ENCODE measurements at places on chromosomes 6 and 20. TPM values are rescaled to one million over a fixed set of nuclear protein-coding genes. Genes with fewer than 3 reads are reported as not detected.

The CNKSR3 gene
- 14.7 TPM for total RNA-seq

The CALHM6 gene
- not detected for total RNA-seq

The ID4 gene
- total RNA-seq: 13.6 TPM

The NR2E1 gene
- 0.03 TPM for total RNA-seq

The PI16 gene
- total RNA-seq: not detected

The IL17F gene
- total RNA-seq: not detected

GRCh38 chr6:160000280-160000704, 31.4 kb downstream of the IGF2R start:
- DNase-seq: no peak

- DNase-seq: no peak
These were observed 86.5 kb upstream of the TNFAIP3 start for GRCh38 chr6:137780447-137781034.

DNA sequence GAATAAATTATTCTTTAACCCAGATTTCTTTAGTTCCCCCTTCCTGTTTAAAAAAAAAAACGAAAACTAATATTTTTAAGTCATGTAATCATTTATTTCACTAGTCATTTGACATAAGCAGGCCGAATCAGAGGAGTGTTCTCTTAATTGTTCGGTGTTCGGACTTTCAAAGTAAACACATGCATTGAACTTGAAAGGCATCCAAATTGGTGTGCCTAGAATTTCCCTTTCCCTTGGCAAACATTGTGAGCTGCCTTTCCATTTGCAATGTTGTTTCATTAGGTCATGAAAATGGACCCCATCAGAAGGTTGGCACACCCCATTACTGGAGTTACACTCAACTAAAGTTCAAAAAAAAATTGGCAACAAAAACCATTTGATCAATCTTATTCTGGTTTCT, 283.0 kb upstream of the MARCKS start:
- DNase-seq: no peak

DNA sequence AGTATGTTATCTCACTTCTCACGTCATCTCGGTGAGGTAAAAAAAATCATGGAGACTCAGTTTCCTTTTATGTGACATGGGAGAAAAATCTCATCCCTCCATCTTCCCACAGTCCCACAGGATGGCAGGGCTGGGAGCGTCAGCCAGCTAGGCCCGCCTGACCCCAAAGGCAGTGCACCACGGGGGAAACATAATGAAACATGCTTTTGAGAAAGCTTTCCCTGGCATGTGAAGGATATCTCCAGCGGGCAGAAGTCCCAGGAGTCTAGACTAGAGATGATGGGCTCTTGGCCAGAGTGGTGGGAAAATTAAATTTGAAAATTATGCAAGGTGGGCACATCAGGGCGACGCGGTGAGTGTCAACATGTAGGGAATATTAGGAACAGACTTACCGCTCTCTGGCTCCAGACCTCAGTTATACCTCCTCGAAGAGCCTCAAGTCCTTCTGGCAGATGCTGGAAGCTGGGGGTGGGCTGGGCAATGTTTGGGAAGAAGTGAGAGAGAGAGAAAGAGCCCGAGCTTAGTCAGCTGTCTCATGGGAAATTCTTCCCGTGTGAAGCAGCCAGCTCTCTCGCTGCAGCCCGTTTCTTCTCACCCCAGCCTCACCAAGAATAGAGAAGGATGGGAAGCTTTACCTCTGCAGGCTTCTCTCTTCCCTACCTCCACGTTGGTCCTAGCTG, 52.3 kb downstream of the MOCS1 start:
- no peak for DNase-seq

DNA sequence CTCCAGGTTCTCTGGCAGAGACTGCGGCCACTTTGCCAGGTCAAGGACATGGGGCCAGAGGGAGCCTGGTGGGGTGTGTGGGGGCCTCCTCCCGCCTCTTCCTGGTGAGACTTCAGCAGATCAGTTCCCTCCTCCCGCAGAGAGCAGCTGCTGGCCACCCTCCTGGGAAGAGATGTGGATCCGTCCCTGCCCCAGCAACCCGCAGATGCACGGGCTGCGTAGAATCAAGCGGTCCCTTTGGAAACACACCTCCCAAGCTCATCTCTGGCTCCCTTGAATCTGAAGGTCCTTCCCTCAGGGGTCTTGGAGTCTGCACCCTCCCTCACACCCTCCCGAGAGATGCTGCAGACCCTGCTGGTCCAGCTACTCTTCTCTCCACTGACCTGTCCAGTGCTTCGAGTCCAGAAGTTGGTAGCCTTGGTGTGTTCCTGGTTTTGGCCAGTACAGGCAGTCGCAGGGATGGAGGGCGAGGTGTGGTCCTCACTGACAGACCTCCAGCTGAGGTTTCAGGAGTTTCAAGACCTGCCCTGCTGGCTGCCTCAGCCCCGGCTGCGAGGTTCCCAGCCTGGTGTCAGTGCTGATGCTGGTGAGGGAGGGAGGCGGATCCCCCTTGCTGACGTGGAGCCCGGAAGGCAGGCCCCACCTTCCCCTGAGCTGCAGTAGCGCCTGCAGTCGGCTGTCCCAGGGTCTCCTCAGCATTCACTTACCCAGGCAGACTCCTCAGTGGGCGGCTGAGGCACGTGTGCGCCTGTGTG, at the start of gene NPBWR2:
Gene NPBWR2 (minus strand): TSS at position 585 of the 755 bp plus-strand sequence. CDS start 734 bp downstream, outside the sequence.
- DNase-seq: peak; percentile 37

DNA sequence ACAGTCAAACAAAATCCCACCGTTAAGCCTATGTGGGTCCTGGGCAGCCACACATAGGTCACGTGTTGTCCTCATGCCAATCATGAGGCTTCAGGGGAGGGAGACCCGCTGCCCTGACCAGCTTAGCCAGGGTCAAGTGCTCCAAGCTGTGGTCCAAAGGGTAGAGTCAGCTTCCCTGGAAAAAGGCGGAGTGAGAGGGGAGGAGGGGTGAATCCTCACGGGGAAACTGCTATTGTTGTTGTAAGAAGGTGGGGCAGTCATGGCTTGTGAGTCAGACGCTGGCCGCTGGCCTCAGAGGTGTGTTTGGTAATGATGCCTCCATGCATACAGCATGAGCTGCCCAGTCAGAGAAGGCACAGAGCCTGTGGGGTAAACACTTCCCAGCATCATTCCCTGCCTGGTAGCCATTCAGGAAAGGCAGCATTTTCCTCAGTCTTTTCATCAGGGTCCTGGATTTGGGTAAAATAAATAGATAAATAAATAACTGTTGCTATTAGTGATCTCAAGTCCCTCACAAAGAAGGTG, 8.7 kb downstream of the CST3 start:
- DNase-seq: peak; percentile 43

DNA sequence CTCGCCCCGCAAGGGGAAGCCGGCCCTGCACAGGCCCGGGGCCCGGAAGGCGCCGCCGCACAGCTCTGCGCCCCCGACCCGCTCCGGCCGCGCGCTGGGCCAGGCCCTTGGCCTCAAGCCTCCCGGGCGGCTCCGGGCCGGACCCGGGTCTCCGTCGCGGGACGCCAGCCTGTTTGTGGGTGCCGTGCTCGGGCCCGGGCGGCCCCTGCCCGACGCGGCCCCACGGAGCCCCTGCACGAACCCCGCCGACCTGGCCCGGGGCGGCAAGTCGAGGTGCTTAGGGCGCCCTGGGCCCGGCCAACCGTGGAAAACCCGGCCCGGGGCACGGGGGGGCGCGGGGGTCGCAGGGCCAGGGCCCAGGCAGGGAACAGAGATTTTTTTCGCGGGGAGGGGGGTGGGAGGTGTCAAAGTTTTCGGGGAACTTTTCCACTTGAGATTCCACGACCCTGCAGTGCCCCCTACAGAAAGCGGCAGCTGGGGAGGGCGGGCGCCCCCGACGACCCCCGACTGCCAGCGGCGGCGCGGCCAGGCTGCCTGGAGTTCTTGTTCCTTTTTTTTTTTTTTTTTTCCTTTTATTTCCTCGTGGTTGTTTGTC, 805 bp upstream of the STX16 start:
- DNase-seq: no peak

- no peak for DNase-seq
These were observed 195.5 kb upstream of the FBXL4 start for GRCh38 chr6:99143108-99143861.

DNA sequence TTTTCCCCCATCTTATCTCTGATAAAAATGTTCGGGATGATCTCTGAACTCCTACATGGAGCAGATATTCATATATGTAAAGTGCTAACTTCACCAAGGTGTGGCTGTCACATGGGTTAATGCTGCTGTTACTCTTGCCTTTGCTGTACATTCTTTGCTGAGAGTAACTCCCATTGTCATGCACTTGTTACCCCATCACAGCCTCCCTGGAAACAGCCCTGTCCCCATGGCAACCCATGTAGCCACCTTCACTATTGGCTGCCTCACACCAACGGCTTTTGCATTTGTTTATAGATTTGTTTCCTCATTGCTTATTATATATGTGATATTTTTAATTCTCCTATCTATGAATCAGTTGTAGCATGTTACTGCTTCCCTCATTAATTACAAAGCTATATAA, 17.3 kb upstream of the IBTK start:
- DNase-seq: no peak

- no peak for DNase-seq
These were observed 60.6 kb upstream of the MRPS10 start for GRCh38 chr6:42278131-42278853.

DNA sequence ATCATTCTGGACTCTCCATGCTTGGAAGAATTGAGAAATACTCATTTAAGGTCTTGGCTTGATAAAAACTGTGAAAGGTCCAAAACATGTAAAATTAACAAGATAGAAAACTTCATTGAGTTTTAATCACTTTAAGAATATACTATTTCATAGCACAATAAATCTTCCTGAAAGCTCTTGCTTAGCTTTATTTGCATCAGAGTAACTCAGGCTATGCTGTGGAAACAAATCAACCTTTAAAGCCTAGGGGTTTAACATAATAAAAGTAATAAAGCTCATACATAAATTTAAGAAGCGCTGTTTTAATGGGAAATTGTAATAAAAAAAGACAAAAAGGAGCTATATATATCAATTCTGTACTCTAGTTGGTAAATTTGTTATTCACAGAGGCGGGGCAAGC, 77.2 kb upstream of the PTCHD4 start:
- DNase-seq: no peak

- DNase-seq: no peak
These were observed 172.6 kb downstream of the VEGFA start for GRCh38 chr6:43942616-43943015.

DNA sequence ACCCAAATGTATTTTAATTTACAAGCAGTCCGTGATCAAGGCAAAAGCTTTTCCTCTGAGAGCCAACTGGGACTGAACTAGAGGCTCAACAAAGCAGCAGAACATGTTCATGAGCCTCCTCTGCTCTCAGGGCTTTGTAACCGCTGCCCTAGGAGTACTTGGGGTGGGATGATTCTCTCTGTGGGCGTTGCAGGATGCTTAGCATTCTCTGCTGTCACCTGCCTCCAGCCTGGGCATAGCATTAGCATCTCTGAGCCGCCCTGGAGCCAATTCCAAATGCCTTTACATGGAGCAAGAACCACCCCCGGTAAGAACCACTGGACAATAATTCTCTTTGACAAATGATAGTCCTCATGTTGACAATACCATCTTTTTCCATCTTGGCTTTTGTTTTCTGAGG, 237.6 kb upstream of the CDH4 start:
- DNase-seq: no peak

DNA sequence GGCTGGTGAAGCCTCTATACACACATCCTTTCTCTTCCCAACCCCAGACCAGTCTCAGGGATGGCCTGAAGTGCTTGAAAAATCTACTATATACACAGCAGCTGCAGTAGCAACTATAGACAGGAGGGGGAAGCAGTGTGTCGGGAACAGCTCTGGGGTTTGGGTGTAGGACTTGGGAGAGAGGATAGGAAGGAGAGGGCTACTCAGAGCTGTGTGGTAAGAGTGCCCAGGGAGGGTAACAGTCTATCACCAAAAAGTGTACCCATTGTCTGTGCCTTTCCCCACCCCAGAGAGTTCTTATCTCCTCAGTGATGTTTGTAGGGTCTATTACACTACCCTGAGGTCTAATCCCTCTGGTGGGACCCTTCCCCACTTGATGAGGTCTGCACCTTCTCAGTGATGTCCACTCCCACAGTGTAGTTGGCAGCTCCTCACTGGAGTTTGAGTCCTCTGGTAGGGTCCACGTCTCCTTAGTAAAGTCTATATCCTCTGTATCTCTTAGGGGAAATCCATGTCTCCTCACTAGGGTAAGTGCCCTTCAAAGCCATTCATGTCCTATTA, 1.5 kb upstream of the GGT7 start:
- DNase-seq: peak; percentile 83

- DNase-seq: no peak
These were observed 85.5 kb upstream of the NT5E start for GRCh38 chr6:85364344-85364743.
